Cardiac fibroblast (primary cell): ENCODE measurements at places on chromosomes 4 and X.

DNA sequence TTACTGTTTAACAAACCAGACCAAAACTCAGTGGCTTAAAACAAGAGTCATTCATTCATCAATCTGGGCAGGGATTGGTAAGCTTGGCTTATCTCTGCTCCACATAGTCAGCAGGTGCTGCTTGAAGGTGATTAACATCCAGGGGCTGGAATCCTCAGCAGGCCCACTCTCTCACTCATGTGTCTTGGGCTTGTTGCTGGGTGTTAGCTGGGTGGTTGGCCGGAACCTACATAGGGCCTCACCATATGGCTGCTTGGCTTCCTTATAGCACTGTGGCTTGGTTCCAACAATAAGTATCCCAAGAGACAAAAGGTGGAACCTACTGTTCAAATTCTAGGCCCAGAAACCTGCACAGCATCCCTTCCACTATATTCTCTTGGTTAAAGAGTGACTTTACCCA is 125.0 kb downstream of the RASGEF1B start:
- DNase-seq: no peak

- DNase-seq: peak; percentile 40
Observed at GRCh38 chr4:123488916-123489315, 92.3 kb downstream of the SPRY1 start.

DNA sequence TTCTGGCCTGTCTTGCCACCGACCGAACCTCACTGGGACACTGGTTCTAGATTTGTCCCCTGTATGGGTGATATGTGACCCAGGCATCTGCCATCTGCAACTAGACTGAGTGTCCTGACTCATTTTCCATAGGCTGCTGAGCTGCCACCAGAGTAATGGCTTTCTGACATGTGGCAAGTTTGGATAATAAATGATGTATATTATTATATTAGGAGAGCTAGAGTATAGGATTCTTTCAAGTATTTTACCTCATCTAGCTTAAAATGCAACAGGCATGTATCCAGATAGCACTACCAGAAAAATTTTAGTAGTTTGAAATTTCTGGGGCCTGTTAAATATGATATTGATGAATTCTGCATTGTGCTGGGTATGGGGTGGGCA is 15.8 kb upstream of the PGRMC2 start:
- no peak for DNase-seq

DNA sequence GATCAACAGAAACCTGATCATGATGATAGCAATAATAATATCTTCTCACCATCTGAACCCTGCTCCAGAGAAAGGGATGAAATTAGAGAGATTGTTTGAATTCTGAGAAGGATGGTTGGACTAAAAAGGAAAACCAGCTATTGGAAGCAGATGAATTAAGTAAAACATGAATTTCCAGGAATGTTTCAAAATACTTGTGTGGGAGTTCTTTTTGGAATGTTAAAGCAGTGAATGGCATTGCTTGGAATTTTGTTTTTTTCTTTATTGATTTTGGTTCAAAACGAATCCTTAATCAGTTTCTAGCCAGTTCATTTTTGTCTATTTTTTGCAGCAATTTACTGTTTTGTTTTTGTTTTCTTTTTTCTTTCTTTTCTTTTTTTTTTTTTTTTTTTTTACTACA is 150.3 kb downstream of the NHS start:
- DNase-seq: no peak

DNA sequence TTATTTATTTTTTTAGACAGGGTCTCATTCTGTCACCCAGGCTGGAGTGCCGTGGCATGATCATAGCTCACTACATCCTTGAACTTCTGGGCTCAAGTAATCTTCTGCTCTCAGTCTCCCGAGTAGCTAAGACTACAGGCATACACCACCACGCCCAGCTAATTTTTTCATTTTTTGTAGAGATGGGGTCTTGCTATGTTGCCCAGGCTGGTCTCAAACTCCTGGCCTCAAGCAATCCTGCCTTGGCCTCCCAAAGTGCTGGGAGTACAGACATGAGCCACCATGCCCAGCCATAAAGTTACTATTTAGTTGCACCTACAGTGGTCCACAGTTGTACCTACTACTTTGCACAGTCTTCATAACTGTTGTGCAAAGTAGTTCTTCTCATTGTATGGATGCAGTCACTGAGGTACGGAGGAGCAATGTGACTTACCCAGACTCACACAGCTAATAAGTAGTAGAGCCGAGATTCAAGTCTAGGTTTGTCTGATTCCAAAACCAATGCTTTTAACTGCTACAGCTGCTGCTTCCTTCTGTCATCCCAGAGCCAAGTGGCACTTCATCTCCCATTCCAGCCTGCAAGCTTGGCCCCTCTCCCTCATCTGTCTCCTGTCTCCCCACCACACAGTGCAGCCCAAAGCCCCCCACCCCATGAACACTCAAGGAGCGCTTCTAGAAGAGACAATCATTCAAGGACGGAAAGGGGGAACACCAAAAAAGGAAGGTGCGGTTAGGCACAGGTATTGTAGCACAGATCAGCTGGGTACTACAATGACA is 24.0 kb upstream of the IQSEC2 start:
- DNase-seq: no peak

DNA sequence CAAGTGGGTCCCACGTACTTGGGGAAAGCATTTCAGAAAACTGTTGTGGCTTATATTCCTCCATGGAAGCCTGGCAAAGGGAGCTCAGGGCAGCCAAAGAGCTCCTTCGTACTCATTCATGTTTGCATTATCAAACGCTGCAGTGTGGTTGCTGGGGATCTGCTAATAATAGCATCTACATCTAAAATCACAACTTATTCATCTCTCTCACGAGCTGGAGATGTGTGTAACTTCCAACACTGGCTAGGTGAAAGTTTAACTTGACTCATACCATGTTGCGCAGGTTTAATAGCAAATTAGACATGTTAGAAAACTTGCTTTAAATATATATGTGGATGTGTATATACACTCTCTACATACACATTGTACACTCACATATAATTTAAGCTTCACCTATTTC is 415.1 kb downstream of the AFF2 start:
- DNase-seq: no peak

DNA sequence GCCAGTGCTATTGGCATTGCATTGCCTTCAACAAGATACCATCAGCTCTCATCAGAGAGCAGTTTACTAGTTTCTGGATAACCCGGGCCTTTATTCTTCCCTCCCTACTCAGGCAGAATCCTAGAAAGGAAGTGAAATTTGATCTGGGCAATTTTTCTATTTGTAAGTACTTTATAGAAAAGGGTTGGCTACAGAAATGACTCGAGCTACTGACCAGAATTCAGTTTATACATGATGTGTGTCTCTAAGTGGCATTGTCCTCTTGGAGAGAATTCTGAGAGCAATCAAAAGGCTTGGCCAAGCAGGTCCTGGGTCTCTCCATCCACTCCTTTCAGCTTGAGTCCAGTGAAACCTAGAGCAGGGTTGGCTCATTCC is 192.7 kb upstream of the LEF1 start:
- no peak for DNase-seq

DNA sequence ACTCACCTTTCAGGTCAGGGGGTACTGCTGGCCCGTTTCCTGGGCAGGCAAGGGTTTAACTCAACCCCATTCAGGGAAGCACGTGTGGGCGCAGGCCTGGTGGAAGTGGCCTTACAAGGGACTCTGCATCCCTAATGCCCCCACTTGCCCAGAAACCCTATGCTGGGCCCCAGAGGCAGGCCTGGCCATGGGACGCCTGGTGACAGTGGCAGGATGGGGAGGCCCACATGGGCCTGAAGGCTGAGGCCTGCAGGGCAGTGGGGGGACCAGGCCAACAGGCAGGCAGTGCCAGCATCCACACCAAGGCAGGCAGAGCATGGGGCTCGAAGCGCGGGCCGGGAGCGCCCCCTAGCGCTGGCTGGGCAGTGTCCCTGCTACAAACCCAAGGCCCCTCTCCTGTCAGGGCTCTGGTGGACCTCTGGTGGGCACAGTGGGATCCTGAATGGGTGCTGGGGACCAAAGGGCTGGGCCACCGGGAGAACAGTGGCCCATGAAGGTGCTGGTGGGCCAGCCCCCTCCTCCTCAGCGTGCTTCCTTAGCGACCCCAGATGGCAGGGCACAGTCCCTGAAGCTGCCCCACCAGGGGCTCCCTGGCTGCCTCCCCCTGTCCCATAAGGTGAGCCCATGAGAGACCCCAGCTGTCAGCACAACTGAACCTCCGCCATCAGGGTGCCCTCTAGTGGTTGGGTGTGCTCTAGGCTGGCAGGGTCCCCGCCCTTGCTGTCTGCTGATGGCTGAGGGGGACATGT is 16.8 kb downstream of the FGFR3 start:
- DNase-seq: peak; percentile 63

DNA sequence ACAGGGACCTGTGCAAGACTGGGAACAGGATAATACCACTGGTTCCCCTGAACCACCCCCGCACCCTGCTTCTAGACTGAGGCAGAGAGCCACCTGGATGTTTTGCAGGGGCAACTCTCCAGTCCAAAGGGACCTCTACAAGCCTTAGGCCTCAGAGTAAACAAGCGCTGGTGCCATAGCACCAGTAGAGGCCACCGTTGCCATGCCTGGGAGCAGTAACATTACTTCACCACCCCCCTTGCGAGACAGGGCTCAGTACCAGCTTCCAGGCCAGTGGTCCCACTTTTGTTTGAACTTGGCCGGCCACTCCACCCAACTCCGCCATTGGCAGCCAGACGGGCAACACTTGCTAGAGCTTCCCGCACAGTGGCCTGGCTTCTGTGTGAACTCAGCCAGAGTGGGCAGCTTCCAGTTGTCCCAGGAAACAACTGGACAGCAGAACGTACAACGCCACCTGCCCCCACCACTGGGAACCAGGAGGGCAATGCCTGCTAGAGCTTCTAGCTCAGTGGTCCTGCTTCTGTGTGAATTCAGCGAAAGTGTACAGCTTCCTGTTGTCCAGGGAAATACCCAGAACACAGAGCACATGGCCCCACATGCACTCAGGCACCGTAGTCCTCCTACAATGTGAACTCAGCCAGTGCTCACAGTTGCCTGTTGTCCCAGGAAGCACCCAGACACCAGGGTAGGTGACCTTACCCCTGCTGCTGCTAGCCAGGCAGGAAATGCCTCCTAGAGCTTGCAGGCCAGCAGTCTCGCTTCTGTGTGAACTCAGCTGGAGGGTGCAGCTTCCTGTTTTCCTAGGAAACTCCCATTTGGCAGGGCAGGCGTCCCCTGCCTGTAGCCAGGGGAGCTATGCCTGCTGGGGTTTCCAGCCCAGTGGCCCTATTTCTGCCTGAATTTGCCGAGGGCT is 39.9 kb upstream of the PCDH19 start:
- peak; percentile 26 for DNase-seq

DNA sequence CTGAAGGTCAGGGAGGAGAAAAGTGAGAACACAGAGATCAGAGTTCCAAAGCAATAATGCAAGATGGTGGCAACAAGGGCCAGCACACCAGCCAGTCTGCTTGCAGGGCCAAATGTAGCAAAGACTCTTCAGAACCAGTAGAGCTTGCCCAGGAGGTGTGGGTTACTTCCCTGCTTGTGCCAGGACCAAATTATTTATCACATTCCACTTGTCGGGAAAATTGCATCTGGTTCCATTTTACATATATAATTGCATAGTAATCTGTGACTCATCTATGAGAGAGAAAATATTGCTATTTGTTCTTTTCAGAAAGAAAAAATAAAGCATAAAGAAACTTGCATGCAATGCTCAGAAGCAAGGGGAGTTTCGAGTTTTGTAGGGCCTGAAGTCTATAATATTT is 41.4 kb downstream of the MAML3 start:
- DNase-seq: no peak

GRCh38 chr4:100469555-100469954 is 48.3 kb downstream of the EMCN start:
- DNase-seq: no peak

DNA sequence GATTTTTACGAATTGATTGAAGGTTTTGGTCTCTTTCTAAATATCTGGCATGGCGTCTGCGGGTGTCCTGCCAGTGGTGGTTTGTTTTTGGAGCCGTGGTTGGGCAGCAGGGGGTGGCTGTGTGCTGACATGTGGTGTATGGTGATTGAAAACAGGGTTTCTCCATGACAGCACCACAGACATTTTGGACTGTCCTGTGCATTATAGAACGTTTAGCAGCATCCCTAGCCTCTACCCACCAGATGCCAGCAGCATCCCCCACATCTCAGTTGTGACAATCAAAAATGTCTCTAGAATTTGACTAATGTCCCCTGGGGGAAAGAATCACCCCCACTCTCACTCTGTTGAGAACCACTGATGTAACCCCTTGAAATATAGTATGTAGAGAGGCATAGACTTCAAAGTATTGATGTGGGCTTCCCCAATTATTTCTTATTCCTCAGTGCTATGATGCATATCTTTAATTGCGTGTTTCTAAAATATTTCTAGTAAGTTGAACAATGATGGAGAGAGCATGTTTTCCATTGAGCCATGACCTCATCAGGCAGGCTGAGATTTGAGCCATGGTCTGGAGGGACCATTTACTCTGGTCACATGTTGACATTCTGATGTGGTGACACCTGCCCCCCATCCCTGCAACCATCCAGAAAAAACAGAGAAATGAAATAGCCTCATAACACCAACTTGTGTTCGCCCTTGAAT is 77.4 kb upstream of the MID1 start:
- DNase-seq: no peak

DNA sequence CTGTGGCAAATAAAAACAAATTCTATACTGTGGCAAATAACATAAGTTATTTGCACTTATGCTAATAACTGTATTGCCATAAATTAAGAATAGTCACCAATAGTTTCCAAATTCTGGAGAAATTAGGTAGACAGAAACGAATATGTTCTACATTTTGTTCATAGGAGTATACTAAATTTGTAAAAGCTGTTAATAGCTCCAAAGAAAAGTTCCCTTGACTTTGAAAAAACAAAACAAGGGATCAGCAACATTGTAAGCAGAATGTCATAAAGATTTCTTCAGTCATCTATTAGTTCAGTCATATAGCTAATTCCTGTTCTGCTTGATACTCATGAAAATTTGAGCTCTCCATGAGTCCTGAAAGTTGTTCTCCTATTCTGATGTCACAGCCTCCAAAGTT is 1472.8 kb downstream of the C4orf33 start:
- no peak for DNase-seq

- DNase-seq: no peak
Observed at GRCh38 chrX:122584981-122585380, 599.1 kb upstream of the GRIA3 start.

DNA sequence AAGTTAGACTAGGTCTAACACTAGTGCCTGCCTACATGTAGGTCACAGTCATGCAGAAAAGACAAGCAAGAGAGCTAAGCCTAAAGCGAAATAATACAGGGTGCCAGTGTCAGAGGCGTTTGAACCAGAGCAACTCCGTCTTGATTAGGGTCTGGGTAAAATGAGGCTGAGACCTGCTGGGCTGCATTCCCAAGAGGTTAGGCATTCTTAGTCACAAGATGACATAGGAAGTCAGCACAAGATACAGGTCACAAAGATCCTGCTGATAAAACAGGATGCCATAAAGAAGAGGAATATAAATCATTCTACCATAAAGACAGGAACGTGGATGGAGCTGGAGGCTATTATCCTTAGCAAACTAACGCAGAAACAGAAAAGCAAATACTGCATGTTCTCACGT is 120.9 kb downstream of the BEND2 start:
- DNase-seq: no peak
